ENCODE measurements at places on chromosomes 16 and 17. TPM values are rescaled to one million over a fixed set of nuclear protein-coding genes. Genes with fewer than 3 reads are reported as not detected.

The JUP gene
- total RNA-seq: 119 TPM

The NEUROD2 gene
- 0.18 TPM for total RNA-seq

The WDR45B gene
- 93.2 TPM for total RNA-seq

The SULT1A3 gene
- 12.4 TPM for total RNA-seq

The CDC6 gene
- 58.6 TPM for total RNA-seq

The SLC47A1 gene
- total RNA-seq: 21.0 TPM

The MEIOC gene
- 3.0 TPM for total RNA-seq

The KRTAP3-2 gene
- not detected for total RNA-seq

The IL17C gene
- total RNA-seq: not detected

Data from A549 treated with ZK216348 at 1 μM for 4 hours (cell line).